ENCODE measurements at places on chromosomes 4 and X.
A peak's percentile ranks its signal among the peaks of the same experiment; 100 is the strongest.

DNA sequence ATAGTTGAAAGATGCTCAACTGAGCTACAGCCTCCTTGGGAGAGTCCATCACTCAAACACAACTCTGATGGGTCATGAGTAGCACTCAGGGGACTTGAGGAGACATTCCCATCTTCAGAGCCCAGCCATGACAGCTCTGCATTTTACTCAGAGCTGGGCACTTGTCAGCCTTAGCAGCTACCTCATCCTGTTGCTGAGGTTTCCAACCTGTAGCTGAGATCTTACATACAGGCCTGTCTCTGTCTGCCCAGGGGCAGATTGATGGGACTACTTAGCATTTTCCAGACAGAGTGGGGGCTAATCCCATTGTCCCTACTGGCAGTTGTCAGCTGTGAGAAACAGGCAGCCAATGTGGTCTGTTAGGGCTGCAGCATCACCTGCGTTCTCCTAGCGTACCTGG lies 3.5 kb downstream of the FHDC1 start:
- no peak for DNase-seq

DNA sequence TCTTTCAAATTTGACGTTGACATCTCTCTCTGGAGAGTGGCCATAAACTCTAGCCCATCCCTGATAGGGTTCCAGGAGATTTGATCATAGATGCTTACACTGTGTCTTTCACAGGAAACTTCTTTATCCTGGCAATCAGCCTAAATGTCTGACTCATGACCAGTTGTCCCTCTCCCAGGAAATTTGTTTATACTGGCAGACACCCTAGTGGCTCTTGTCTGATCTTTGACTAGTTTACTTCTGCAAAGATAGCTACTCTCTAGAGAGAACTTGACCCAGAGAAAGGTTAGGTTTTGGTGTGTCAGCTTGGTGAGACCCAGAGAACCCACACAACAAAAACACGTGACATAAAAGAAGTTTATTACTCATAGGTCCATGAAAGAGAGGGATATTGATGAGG lies 509.8 kb downstream of the CENPC start:
- no peak for DNase-seq

DNA sequence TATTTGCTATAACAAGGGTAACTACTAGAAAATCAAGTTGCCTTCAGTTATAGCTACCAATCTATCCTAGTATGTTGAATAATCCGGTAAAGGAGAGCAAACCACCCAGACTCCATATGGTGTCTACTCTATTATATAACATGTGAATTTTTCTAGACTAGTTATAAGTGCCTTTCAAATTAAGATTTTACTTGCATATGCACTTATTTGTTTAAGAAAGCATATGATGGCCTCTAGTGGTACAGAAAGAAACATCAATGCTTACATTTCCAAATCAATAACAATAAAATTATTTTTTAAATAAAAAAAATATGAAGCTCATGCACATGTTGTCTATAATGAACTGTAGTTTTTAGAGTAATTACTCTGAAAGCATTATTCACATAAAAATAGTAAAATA lies 1516.4 kb upstream of the PABPC4L start:
- no peak for DNase-seq

GRCh38 chr4:80948995-80949394 lies 81.5 kb upstream of the BMP3 start:
- no peak for DNase-seq

GRCh38 chr4:10620935-10621488 lies 63.6 kb downstream of the CLNK start:
- no peak for DNase-seq

DNA sequence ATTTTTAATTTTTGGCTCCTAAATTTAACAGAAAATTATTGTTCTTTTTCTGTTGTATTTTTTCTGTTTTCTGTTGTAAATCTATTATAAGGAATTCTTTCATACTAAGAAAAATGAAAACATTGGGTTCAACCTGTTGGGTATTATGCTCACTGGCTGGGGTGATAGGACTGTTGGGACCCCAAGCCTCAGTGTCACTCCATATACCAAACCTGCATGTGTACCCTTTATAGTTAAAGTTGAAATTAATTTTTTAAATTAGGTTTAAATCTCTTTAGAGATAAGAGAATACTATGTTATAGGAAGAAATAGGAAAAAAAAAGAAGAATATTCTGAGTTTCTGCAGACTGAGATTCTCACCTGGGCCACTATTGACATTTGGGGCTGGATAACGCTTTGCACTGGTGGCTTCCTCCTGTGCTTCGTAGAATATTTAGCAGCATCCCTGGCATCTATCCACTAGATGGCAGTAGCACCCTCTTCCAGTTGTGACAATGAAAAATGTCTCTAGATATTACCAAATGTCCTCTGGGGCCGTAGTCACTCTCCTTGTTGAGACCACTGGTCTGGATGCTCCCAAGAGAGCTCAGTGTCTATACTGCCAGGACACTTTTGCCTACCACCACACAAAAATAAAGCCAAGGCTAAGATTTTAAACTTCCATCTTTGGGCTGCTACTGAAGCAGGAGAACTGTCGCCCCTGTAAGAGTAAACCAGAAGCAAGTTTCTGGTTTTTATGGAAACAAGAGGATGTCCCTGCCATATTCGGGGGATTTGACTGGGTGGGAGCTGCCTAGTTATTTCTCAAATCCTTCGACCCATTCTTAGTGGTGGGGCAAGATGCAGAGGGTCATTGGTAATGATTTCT lies 22.4 kb upstream of the CLTRN start:
- DNase-seq, result no peak

- DNase-seq, result no peak
Measured at GRCh38 chr4:40608628-40609027, 21.0 kb downstream of the RBM47 start.

GRCh38 chr4:84878090-84878489 lies 88.4 kb downstream of the WDFY3 start:
- no peak for DNase-seq

GRCh38 chrX:66098162-66098561 lies 58.3 kb upstream of the VSIG4 start:
- DNase-seq, result no peak

- DNase-seq, result no peak
Measured at GRCh38 chr4:176193938-176194337, 1.4 kb downstream of the SPATA4 start.

- DNase-seq, result no peak
Measured at GRCh38 chrX:23552303-23552702, 115.0 kb upstream of the PRDX4 start.

DNA sequence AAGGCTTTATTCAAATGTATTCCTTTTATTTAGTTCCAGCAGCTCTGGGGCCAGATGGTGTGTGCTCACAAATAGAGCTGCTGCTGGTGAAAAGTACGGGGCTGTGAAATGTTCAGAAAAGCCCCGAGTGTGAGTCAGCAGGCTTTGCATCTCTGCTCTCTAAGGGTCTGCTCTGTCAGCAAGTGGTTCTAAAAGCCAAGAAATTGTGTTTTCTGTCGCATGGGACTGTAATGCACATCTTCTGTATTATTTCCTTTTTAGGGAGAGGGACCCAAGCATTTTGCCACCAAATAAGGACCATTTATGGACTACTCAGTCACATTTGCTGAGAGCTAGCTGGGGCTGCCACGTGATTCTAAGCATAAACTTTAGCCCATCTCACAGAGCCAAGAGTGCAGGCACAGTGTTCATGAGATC lies 82.9 kb upstream of the NHS start:
- DNase-seq, result no peak

DNA sequence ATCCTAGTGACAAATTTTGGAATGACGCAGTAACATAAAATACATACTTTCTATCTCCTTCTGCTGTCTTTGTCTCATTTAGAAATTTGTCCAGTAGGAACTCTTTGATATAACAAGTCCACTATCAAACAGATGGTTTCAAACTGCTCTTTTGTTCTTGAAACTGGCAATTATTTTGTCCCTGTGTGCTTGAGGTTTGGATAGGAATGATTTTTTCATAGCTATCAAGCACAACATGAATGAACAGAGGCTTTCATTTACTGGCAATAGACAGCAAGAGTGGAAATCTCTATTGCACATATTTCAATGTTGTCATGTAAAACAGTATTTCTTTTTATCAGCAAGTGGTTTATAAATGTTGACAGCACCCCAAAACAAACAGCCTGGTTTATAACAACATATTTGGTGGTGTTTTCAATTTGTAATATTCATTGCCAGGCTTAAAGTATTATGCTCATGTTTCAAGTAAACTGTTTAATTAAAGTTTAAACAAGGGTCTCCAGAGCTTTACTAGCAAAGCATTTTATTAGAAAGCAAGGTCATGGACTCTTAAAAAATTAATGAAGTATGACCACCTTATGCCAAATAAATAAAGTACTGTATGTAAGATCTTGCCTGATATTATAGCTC lies 60.0 kb downstream of the TIGD2 start:
- DNase-seq, result no peak

GRCh38 chrX:44162964-44163475 lies 180.5 kb downstream of the EFHC2 start:
- DNase-seq, result no peak

DNA sequence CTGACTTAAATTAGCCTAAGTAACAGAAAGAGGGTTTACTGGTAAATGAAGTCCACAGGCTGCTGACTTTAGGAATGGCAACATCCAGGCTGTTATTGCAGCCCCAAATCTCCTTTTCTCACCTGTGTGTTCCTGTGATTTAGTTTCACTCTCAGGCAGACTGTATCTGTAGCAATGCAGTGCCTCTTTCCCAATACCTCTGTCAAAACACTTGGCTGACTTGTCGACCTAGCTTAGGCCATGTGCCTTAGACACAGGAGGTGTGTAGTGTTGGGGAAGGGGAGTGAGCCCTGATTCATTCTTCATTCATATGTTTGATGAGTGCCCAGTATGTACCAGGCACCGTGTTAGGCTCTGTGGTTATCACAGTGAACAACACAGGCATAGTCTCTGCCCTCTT lies 46.9 kb downstream of the JADE3 start:
- no peak for DNase-seq

- no peak for DNase-seq
Measured at GRCh38 chrX:110402850-110403221, 44.2 kb downstream of the RTL9 start.

GRCh38 chrX:105210258-105210657 lies 10.2 kb downstream of the TEX13A start:
- no peak for DNase-seq

DNA sequence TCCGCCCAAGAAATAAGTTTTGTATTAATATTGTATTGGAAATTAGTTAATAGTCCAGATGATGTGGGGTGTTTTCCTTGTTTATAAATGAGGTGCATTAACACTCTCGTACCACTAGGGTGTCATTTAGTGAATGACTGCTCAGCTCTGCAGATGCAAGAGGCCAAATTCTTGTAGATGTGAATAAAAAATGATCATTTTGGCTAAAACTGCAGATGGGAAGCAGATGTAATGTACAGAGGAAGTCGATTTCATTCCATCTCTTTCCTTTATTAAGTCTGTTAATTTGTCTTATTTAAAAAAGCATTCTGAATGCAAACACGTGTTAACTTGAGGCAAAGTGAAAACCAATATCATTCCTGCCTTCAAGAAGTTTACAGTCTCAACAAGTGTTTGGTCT lies 108.1 kb downstream of the DHX15 start:
- DNase-seq, result no peak

- DNase-seq, result no peak
Measured at GRCh38 chrX:94492541-94492940, 818.5 kb downstream of the FAM133A start.

DNA sequence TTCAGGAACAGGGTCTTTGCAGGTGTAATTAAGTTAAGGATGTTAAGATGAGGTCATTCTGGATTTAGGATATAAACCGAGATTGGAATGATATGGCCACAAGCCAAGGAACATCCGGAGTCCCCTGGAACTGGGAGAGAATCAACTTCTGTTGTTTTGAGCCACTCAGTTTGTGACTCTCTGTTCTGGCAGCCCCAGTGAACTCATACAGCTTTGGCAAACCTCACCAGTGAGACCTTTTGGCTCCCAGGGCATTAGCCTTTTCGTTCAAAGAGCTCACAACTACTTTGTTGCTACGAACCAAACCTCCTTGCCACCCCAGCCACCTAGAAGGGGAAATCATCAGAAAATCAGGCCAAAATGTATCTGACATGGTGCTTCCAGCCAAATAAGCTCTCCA lies 80.4 kb downstream of the MTMR1 start:
- DNase-seq, result no peak

- no peak for DNase-seq
Measured at GRCh38 chrX:9862525-9862924, 76.3 kb downstream of the SHROOM2 start.

DNA sequence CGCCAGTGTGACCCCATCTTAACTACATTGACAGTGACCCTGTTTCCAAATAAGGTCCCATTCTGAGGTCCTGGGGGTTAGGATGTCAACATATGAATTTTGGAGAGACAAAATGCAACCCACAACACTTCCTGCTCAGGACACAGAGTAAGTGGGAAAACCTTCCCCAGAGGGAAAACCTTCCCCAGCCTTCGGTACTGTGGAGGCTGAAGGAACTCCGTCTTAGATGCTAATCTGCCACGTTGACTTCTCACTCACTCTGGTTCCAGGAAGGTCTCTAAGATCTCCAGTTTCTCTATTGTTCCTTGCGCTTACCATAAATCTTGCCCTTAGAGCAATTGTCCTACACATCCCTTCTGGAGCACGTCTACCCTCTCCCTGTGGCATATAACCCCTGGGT lies 29.7 kb upstream of the HMX1 start:
- no peak for DNase-seq

DNA sequence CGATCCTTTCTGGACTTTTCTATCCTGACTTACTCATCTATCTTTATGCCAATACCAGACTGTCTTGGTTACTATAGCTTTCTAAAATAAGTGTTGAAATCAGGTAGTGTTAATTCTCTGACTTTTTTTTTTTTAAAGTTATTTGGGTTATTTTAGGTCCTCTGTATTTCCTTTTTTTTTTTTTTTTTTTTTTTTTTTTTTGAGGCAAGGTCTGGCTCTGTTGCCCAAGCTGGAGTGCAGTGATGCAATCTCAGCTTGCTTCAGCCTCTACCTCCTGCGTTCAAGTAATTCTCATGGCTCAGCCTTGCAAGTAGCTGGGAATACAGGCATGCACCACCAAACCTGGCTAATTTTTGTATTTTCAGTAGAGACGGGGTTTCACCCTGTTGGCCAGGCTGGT lies 2.8 kb upstream of the NELFA start:
- no peak for DNase-seq

- peak; percentile 63 for DNase-seq
Measured at GRCh38 chrX:115560978-115561604, at the start of gene PLS3. Gene PLS3, plus strand, starts transcription at chrX:115561174. Its CDS starts 49,077 bp downstream, at chrX:115610251.

GRCh38 chr4:48653217-48654014 lies 126.7 kb downstream of the FRYL start:
- no peak for DNase-seq

DNA sequence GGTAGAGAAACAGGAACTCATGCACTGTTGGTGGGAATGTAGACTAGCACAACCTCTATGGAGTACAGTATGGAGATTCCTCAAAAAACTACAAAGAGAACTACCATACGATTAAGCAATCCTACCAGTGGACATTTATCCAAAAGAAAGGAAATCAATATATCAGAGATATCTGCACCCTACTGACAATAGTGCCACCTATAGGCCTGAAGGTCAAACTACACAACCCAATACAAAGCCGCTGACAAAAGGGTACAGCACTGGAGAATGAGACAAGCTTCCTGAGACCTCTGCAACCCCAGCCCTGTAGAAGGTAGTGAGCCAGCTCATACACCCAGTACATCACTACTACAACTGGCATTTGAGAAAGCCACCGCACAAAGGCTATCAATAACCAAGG lies 67.1 kb downstream of the CBR4 start:
- no peak for DNase-seq

GRCh38 chr4:125827696-125828052 lies 512.9 kb downstream of the FAT4 start:
- no peak for DNase-seq

All from renal cortex interstitium (tissue), 15 donors.